ENCODE measurements at places on chromosomes 7 and 10.

GRCh38 chr7:84469034-84469433, 274.4 kb upstream of the SEMA3A start:
- no peak for DNase-seq

- no peak for DNase-seq
Measured at GRCh38 chr7:71784180-71784579, 628.0 kb downstream of the CALN1 start.

DNA sequence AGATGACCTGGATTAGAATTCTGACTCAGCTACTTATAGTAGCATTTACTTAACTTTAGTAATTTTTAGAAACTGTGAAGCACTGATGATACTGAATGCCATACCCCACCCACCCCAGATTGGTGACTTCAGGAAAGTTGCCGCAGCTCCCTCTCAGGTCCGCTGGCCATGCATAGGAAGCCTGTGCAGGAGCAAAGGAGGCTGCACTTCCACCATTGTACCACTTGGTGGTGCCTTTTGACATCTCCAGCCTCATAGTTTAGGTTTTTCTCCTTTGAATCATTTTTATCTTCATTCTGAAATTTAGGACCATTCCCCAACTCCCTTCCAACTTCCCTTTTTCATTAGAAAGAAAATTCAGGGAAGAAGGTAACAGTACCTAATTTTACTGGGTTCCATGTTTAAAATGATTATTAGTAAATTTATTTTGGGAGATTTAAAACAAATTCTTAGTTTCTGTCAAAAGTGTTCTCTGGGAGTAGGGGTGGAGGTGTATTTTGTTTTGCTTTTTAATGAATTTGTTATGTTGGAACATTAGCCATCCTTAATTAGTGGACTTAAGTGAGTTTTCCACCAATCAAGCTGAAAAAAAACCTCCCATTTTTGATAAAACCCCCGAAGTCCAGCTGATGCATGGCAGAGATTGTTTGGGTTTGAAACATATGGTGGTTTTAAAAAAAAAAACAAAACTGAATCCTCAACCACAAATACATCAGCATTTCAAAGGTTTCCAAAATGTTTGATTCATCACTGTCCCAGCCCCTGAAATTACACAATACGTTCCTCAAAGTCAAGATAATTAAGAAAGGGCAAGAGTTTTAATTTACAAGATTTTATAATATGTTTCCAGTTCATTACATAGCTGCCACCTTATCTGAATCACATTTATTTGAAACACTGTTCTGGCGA, 109.6 kb downstream of the WNT2 start:
- DNase-seq: peak; percentile 68

DNA sequence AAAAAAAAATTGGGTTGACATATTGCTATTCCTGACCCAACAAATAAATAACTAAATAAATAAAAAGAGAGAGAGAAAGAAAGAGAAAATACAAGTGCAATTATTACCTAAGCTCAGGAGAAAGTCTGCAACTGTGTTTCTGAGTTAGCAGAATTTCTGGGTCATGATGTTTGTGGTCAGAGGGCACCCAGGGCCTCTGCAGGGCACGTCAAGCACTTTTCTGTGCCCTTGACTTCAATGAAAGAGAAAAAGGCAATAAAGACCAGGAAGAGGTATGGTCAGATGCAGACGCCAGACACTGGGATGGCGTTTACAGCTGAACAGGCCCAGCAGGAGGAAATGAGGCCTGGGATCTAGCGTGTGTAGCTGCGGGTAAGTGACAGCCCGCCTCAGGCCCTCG, 160.9 kb upstream of the GDF10 start:
- DNase-seq: no peak

DNA sequence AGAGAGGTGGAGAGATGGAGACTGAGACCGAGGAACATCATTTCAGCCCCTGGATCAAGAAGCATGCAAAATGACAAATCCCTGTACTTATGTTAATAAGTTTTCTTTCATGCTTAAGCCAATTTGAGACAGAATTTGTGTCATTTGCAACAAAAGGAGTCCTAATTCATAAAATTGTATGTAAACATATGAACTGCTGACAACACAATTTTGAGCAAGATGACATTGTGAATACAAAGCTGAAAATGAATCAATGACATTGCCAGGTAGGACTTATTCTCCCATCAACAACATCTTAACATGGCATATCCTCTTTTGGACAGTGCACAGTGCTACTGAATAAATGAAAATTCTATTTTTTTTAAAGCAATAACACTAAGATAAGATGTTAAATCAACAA, 264.0 kb downstream of the WDR11 start:
- no peak for DNase-seq

- DNase-seq: no peak
Measured at GRCh38 chr10:62960416-62960815, 144.2 kb upstream of the EGR2 start.

GRCh38 chr10:29199941-29200679, 88.8 kb upstream of the LYZL1 start:
- no peak for DNase-seq

DNA sequence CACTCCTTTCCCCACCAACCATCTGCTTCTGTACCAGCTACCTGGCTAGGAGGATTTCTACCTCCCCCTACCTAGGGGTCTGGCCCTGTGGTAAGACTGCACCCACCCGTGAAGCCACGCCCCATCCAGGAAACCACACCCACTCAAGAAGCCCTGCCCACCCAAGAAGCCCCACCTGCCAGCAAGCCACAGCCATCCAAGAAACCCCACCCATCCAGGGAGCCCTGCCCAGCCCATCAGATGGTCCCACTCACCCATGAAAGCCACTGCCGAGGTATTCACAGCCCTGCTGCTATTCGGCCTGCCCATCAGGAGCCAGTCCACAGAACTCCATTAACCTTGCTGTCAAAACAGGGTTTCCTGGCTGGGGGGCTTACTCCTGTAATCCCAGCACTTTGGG, 15.6 kb upstream of the MUC3A start:
- no peak for DNase-seq

DNA sequence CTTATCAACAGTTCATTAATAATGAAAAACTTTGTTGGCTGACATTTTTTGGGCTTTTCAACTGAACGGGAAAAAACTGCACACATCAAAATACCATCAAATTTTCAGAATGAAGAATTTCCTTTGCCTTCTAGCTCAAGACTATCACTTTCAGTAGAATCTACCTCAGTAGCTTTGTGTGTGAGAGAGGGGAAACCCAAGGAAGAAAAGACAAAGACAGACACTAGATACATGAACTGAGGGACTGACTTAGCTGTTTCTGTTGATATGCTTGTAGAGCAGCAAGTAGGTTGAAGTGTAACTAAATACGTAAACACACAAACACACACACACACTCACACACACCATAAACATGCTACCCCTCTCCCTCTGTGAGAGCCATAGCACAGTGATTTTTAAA, 257.1 kb downstream of the CDK14 start:
- no peak for DNase-seq

DNA sequence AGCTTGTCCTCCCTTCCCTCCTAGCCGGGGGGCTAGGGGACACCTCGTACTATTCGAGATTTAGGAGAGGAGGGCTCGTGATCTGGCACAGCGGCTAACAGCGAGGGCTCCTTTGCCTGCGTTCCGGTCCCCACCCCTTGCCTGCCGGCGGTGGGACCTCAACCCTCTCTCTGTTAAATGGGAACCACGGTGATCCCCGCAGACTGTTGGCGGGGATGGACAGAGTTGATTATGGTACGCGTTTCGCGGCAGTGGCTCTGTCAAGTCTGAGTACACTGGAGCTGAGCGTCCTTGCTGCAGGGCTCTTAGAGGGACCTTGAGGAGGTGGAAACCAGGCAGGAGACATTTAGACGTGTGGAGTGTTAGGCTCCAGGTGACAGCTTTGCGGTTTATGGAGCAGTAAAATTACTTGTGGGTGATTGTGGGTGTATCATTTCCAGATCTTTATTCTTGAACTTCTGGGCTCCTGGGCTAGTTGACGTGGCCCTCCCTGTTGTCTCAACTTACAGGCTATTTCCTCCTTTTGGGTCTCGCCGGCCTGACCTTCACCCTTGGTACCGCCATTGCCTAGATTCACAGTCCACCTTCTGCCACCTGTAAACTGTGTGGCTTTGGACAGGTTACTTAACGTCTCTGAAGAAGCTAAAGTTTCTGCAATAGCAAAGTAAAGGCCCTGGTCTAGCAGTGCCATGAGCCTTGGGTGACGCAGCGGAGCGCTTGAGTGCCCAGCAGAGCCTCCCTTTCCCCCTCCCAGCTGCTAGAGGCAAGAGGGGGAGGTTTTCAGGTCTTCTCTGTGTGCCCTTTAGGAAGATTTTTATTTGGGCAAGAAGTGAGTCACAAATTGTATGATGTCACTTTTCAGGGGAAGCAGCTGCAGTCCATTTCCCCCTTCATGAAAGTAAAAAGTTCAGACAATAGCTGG, 739 bp downstream of the CASP7 start:
- peak; percentile 28 for DNase-seq

GRCh38 chr7:17153536-17153935, 144.9 kb upstream of the AHR start:
- DNase-seq: no peak

DNA sequence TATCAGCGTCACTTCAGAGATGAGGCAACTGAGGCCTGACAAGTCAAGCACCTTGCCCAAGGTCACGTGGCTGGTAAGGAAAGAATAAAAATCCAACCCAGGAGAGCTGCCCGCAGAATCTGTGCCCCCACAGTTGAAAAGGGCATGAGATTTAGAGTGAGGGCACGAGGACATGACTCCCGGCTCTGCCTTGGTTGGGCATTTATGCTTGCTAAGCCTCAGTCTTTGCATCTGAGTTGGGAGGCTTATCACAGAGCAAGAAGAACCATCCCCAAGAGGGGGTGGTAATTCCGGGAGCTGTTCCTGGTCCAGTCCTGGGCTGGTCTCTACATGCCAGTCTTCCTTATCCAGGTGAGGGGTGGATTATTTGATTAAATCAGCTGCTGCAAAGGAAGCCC, 37.3 kb downstream of the PLPP4 start:
- no peak for DNase-seq

DNA sequence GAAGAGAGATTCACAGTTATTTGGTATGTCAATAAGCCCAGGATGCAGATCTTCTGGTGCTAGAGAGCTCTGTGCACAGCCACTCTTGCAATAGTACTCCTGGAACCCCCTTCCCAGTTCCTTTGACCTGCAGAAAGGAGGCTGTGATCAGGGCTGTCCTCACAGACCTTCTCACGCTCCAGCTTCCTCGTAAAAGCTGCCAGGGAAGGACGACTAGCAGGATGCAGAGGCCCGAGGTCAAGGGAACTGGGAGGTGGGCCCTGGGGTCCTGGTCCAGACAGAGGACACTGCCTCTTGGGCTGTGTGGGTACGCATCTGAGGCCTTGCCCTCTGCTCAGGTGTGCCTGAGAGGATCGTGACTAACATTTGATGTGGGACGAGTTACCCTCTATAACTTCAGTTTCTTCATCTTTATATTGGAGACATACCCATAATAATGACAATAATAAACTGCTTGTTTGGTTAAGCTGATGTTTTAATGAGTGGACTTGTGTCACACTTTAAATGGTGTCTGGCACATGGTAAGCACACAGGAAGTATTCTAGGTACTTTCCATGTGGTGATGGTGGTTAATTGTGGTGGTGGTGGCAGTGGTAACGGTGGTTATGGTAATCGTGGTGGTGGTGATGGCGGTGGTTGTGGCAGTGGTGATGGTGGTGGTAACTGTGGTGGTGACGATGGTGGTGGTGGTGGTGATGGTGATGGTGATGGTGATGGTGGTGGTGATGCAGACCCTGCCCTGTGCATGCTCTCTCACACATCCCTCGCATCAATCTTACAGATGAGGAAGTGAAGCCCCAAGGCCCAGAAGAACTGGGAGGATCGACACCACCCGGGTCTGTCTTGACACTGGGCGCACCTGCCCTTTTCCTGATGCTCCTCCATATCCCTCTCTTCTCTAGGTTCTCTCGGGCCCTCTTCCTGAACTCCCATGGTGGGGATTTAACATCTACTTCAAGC, 235.2 kb upstream of the GRB10 start:
- no peak for DNase-seq

DNA sequence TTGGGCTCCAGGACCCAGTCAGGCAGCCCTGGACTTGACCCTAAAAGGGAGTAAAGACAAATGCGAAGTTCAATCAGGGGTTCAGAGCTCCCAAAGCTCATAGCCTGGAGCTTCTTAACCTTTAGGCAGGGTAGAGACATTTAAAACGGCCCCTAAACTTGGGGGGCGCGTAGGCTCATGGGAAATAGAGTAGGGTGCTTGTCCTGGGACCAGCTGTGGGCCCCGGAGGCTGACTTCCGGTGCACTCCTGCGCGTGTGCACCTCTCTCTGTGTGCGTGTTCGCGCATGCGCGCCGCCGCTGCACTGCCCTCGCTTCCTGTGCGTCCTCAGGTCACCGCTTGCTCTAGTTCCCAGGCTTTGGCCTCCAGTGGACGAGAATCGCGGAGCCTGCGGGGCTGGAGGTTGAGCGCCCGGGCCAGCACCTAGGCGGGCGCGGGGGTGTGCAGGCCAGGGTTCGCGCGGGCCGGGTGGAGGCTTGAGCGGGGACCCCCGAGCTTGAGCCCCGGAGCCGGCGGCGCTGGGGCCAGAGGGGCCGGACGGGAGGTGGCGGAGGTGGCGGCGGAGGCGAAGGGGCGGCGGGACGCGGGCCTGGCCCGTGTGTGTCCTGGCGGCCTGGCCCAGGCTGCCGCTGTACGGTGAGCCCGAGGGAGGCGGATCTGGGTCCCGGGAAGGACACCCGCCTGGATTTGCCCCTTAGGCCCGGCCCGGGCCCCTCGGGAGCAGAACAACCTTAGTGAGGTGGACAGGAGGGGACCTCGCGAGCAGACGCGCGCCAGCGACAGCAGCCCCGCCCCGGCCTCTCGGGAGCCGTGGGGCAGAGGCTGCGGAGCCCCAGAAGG, at the start of gene RBAK:
TSS of gene RBAK (plus strand) at position 303 of the 839 bp plus-strand sequence. CDS start 2,217 bp downstream, outside the sequence.
- peak; percentile 97 for DNase-seq

- DNase-seq: no peak
Measured at GRCh38 chr7:82230811-82231581, 212.6 kb downstream of the CACNA2D1 start.

GRCh38 chr10:25627606-25628005, 306.4 kb upstream of the MYO3A start:
- no peak for DNase-seq

GRCh38 chr7:44381494-44382220, 56.3 kb upstream of the CAMK2B start:
- DNase-seq: no peak

DNA sequence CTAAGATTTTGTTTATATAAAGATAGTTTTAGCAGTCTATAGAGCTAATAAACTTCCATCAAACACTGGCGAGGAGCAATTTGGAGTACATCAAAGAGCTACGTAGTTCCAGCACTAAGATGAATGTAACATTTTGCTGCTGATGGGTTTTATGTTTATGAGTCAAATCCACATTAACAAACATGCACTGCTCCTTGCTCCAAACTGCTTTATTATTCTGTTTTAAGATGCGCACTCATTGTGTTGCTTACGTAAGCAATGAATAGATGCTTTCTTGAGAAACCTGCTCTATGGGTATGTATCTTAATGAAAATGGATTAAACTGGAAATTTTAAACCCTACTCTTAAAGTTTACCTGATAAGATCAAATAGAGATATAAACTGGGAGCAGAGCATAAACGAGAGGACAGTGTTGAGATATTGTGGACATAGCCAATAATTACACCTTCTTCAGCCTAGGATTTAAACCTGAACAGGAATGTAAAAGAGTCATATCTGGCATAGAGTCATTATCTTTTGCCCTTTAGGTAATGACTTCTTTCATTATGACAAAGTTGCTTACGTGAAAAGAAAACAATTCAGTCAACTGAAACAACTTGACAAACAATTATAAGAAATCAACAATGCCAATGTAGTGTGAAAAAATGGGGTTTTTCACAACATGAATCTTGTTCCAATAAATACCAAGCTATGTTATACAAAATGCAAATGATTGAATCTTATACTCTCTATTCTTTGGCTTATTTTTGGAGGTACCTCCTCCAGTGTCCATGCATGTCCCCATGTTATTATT, 153.5 kb upstream of the MTPN start:
- no peak for DNase-seq

Data from A549 (cell line).